ENCODE measurements at places on chromosomes 16 and 17. TPM values are rescaled to one million over a fixed set of nuclear protein-coding genes. Genes with fewer than 3 reads are reported as not detected.

DNA sequence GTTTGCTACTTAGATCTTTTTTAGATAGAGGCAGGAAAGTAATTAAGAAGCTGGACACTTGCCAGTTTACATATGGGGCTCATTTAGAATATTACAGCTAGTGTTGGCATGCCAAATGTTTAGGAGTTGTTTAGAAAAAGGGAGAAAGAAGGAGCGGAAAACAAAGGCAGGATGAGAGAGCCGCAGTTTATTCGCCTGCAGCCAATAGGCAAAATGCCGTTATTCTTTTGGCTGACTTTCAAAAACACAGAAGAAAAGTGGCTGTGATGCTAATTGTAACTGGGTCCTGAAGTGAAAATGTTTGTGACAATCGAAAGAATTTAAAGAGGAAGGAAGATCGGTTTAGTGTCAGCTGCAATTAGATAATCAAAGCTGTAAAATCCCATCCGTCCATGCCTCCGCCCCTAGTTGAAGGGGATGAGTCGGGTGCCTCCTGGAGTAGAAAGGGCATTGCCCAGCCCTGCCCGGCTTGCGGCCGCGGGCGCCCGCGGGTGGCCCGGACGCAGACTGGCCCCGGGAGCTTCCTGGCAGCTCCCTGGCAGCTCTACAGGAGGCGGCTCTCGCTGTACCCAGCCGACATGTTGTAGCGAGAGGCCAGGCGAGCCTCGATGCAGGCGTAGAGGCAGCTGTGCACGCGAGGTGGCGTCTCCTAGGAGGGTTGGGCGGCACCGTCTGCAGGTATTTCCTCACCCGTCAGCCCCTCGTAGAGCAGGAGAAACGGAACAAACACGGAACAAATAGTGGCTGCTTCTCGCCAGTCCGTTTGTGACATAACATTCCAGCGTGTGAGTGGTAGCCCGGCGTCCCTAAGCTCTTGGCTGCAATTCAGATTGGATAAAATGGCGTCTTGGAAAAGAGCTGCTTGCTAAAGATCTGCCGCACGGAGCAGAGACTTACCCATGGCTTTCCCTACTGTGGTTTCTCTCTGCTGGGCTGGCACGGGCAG, 82.2 kb downstream of the TNRC6C start:
- peak; percentile 26 for DNase-seq

The KRT28 gene
- total RNA-seq = not detected

The TP53TG3B gene
- total RNA-seq = 0.32 TPM

The HIGD1B gene
- not detected for total RNA-seq

GRCh38 chr16:80803339-80804055, 901 bp downstream of the CDYL2 start:
- peak; percentile 14 for DNase-seq

The ERI2 gene
- total RNA-seq = 21.6 TPM

DNA sequence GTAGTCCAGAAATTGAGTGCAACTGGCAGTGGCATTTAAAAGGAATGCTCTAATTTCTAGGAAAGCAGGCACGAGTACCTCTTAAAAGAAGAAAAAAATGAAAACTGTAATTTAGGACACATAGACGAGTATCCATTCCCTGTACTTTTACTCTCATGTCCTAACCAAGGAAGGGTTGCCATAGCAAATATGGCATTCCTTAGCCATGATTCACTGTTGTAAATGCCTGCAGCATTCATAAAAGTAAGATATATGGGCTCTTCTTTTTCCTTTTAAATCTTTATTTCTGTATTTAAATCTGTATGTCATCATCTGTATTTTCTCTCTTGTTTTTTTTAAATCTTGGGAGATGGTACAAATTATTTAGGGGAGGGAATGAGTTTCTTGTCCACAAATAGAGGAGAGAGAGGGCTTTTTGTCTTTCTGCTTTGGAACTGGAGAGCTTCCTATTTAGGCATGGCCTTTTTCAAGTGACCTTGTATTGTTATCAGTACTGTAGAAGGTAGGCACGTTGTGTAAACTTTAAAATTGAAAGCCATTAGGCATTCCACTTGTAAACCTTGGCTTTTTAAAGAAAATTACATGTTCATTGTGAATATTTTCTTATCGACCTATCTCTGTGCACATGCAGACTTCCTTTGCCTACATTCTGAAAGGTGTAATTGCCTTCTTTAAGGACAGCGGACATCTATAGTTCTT, 50.0 kb downstream of the TENT4B start:
- peak; percentile 96 for DNase-seq

DNA sequence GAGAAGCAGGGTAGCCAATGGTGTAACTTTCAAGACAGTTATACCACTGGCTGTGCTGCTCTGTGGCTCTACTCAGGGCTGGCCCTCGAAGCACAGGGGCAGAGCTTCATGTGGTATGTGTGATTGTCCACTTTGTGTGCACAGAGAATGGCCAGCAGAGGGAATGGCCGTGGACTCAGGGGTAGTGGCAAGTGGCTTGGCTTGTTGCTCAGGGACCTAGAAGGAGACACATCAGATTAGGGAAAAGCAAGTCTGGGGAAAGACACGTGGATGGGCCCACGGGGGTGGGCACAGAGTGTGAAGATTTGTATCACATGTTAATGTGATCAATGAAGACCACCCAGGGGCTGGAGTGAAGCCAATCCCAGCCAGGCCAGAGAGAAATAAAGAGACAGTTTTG, 20.0 kb upstream of the XYLT2 start:
- DNase-seq = no peak

- DNase-seq = no peak
These were observed 40.4 kb downstream of the TTLL6 start for GRCh38 chr17:48776602-48777001.

The MILR1 gene
- 3.9 TPM for total RNA-seq

GRCh38 chr17:8711291-8711690, 33.3 kb downstream of the CCDC42 start:
- DNase-seq = no peak

The KRT222 gene
- total RNA-seq = not detected

DNA sequence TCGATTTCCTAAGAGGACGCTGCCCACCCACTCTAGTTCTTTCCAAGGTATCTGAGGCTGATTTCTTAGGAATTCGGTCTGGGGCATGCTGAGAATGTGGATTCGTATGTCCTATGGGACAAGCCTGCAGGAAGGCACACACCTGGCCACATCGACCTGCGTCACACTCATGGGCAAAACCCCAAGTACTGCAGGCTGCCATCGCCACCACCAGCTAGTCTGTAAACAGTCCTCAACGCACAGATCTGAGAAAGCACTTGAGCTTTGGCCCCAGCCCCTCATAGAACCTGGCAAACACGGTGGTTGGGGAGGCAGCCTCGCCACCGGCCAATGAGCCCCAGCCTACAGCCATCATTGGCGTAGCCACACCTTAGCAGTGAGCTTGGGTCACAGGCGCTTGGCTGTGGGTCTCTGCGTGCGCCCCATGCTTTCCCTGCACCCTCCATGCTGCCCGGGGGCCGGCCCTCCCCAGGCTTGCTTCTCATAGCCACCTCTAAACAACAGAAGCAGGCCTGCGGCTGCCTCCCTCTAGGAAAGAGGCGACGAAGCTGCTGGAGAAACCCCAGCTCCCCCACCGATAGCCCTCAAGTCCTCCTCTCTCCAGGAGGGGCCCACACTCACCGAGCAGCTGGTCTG, 75.1 kb downstream of the ZNF778 start:
- no peak for DNase-seq

The TNRC6C gene
- 6.8 TPM for total RNA-seq

DNA sequence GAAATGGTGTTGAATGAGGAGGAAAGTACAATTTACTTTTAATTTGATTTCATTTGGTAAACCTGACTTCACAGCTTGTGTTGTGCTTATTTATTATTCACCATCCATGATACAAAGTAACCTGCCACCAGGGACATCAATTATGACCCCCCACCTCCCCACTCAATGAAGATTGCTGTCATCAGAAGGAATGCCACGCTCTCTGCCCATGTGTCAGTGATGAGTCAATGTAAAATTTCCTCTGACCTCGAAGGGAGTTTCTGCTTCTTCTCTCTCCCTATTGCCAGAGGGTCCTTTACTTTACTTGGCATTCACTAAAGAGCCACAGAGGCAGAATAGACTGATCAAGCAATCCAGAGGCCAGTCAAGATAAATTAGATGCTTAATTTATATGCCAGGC, 759.7 kb downstream of the CDH11 start:
- DNase-seq = no peak

The PRSS22 gene
- total RNA-seq = not detected

The CPSF4L gene
- total RNA-seq = not detected

The SLC5A11 gene
- total RNA-seq = not detected

The C16orf96 gene
- not detected for total RNA-seq

DNA sequence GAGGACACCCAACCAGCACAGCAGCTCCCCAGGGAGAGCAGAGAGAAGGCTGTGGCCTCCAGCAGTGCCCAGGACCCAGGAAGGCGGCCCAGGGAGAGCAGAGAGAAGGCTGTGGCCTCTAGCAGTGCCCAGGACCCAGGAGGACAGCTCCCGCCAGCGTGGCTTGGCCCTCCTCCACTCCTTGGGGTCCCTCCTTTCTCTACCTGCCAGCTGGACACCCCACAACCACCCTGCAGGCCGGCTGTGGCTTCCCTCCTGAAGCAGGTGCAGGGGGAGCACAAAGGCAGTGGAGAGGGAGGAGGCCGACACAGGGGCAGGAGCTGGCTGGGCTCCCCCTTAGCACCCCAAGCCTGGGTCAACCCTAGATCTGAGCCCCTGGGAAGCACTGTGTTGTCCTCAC, 54.1 kb upstream of the FASN start:
- DNase-seq = no peak

DNA sequence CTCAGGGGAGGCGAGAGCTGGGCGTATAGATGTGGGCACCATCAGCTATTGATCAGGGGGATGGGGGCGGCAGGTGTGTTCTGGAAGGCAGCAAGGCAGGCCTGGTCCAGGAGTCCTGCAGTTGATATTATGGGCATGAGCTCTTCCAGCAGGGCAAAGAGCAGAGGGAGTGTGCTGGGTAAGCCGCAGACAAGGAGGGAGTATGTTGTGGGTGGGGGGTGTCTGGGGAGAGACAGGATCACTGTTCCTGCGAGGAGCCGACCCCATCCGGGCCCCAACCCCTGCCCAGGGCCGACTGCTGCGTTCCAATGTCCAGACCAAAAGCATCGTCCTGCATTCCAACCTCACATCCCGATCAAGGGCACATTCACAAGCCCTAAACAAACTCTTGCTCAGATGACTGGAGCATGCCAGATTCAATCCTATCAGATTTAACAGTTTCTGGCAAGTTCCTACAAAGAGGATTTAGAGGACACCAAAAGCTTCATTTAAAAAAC, 9.2 kb downstream of the MXRA7 start:
- no peak for DNase-seq

GRCh38 chr16:28260193-28260592, 32.1 kb upstream of the SBK1 start:
- no peak for DNase-seq

DNA sequence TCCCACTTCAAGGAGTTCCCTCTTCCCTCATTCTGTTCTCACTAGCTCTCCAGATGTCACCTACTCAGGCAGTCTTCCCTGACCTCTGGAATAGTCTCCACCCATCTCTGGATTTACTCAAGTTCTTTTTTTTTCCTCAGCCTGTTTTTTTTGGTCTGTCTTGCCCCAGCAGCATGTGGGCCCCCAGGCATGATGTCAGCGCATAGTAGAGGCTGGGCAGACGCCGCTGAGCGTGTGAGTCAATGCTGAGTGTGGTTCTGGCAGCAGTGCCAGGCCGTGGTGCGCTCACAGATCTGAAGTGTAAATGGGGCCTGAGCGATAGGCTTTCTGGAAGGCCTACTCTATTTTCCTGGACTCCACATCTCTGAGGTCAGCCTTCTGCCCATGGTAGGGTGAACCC, 2.7 kb upstream of the KCNJ18 start:
- DNase-seq = peak; percentile 89

- peak; percentile 83 for DNase-seq
These were observed 49.1 kb upstream of the SLC25A19 start for GRCh38 chr17:75338335-75338734.

GRCh38 chr17:49798182-49798581, 9.7 kb downstream of the KAT7 start:
- DNase-seq = peak; percentile 54

DNA sequence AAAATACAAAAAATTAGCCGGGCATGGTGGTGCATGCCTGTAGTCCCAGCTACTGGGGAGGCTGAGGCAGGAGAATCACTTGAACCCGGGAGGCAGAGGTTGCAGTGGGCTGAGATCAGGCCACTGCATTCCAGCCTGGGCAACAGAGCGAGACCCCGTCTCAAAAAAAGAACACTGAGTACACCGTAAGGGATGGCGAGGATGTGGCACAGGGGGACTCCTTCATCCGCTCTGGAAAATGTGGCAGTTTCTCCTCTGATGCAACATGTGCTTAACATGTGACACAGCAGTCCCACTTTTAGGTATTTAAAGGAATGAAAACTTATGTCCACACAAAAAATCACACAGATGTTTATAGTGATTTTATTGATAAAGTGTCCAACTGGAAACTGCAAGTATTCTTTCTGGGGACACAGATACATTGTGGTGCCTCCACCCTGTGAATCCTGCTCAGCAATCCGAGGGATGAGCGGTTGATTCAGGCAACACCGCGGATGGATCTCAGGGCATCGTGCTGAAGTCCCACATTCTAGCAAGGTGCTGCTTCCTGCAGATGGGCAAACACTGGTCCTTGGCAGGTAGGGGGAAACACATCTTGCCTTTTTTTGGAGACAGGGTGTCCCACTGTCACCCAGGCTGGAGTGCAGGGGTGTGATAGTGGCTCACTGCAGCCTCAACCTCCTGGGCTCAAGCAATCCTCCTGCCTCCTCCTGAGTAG, 3.5 kb upstream of the C16orf95 start:
- DNase-seq = no peak

- DNase-seq = peak; percentile 36
These were observed 132.0 kb downstream of the NLK start for GRCh38 chr17:28174352-28175046.

DNA sequence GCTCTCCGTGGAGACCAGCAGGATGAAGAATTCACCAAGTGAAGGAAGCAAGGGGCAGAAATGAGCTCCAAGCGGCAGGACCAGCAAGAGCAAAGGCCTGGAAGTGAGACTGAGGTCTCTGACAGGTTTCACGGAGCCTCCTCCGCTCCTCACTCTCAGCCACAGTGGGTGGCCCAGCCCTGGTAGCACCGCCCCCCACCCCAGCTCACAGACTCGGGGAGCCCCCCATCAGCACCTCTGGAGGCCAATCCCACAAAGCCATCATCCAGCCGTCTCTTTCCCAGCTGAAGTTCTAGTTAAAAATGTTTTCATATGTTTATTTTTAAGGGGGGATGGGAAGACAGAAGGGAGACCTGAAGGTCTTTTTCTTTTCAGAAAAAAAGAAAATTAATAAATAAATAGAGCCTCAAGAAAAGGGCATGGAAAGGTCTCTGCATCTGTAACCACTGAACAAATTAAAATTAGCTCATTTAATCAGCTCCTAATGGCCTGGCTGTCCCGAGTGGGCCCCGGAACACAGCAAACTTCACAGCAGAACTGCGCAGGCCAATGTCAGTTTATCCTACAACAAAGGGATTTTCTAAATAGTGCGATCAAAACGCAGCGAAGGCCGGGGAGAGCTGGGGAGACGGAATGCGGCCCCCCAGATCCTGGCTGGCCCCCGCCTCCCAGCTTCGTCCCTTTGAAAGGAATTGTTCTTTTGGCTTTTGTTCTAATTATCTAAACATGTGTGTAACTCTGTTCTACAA, 190.3 kb downstream of the ZNF423 start:
- DNase-seq = no peak

- no peak for DNase-seq
These were observed 1.1 kb downstream of the ZNF423 start for GRCh38 chr16:49854796-49855203.

- no peak for DNase-seq
These were observed 14.6 kb downstream of the CDH3 start for GRCh38 chr16:68659412-68660358.

All from fibroblast of villous mesenchyme (primary cell).